Anterior cingulate cortex (tissue), 58 donors: ENCODE measurements at places on chromosomes 4 and X.

DNA sequence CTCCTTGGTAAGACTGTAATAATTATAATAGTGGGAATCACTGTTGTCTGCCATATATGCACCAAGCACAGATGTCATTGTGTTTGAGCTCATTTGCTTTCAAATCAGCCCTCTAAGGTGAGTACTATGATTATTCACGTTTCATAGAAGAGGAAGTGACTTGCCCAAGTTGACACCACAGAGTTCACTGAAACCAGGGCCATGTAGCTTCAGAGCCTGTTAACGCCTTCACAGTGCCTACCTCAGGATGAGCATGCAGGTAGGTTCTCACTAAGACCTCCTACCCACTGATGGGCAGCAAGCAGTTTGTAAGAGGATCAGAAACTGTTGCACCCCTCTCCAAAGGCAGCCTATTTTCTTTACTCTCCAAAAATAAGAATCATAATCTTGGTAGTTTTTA, 27.4 kb downstream of the TMPRSS11A start:
- no peak for DNase-seq

DNA sequence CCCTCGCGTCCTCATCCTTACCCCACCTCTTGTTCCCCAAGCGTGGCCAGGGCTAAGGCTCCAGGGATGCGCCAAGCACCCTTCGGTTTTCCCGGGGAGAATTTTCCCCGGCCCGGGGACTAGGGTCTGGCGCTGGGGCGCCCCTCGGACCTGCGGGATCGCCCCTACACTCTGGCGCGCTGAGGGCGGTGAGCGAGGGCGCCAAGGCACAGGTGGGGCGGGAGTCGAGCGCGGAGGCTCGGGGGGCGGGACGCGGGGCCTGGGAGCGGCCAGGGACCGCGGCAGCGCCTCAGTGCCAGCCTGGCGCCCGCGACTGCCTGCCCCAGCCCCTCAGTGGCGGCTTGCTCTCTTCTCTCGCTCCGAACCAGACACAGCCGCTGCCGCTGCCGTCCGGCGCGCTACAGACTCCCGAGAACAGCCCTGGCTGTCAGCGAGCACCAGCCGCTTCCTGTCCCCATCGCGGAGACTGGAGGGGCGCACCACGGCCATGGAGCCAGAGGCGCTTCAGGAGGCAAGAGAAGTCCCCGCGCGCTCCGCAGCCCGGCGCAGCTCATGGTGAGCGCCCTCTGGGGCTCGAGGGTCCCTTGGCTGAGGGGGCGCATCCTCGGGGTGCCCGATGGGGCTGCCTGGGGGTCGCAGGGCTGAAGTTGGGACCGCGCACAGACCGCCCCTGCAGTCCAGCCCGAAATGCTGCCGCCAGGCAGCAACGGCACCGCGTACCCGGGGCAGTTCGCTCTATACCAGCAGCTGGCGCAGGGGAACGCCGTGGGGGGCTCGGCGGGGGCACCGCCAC, at the start of gene DRD5:
DRD5 (plus strand) TSS at position 292 of the 793 bp plus-strand sequence; CDS start at position 688, 396 bp downstream.
- no peak for DNase-seq

DNA sequence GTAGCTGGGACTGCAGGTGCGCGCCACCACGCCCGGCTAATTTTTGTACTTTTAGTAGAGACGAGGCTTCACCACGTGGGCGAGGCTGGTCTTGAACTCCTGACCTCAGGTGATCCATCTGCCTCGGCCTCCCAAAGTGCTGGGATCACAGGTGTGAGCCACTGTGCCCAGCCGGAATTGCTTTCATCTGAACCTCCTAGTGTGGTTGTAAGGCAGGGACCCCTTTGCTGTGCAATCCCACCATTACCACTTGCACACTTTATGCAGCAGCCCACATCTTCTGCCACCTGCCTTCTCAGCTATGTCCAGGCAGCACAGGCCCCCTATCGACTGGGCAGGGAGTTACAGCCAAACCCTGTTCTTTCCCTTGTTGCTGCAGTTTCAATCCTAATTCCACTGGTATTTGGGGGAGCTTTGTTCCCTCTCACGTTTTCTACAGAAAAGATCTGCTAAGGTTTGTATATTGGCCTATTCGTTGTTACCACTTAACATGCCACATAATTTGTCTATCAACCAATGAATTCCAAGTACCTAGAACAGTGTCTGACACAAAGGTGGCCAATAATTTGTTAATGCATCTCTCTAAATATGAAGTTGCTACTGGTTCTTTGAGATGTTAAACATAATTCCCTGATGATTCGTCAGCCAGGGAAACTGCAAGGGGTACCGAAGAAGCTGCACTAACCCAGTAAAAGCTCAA, 6.5 kb downstream of the RPL39 start:
- DNase-seq: no peak

DNA sequence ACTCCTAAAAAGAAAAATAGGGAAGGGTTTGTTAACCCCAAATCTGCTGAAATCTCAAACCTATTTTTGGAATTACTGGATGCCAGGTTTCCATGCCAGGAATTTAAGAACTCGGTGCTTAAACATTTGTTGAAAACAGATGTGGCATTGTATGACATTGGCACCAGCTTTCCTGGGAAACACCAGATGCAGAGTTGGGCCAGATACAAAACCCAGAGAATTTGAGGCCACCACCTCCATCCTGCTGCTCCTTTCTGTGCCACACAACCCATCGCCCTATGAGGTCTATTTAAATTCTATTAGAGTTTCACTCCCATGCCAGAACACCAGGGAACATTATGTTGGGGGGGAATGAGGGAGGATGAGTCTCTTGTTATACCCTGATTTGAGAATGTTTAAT, 71.7 kb downstream of the ARAP2 start:
- DNase-seq: peak; percentile 11

GRCh38 chr4:43411226-43411625, 518.7 kb downstream of the GRXCR1 start:
- DNase-seq: no peak
